ENCODE measurements at places on chromosomes 1 and 21.

DNA sequence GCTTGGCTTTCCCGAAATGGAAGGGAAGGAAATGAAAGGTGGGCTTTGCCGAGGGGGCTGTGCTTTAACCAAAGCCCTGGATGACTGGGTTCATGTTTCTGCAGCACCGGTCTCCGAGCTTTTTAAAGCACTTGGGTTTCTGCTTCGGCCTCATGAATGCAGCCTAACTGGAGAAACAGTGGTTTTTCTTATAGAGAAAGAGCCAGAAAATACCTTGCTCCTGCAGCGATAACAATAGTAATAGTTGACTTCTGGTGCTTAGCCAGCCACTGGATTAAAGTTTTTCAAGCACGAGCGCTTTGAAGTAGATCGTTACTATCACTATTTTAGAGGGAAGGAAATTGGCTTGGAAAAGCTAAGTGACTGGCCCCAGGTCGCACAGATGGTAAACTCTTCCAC lies 500 bp upstream of the DOCK7 start:
- no peak for DNase-seq

DNA sequence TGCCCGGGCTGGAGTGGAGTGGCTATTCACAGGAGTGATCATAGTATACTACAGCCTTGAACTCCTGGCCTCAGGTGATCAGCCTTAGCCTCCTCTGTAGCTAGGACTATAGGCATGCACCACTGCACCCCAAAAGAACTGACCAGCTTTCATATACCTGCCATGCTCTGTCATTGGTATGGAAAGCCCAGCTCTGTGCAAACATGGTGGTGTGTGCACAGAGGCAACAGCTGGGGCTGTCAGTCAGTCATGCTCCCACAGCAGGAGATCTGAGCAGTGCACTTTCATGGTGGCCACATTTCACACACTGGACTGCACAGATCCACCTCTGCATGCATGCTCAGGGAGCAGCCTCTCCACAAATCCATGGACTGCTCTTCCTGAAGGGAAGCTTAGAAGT lies 8.8 kb upstream of the JAK1 start:
- no peak for DNase-seq

DNA sequence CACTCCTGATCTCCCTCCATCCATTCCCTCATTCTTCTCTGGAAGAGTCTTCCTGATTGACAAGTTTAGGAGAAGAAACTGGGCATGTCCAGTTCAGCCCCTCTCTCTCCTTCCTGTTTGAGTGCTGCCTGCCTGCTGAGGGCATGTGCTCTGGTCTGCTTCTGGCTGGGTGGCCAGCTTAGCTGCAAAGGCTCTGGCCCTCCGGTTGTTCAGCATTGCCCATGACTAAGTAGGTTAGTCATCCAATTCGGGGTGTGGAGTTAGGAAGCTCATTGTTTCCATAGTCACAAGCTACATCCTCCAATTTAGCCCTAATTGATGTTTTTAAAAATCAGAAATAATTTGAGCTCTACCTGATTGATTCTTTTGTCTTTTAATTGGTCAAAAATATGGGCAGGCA lies 25.6 kb upstream of the PLA2G2E start:
- no peak for DNase-seq

GRCh38 chr1:237237721-237238120 lies 195.7 kb downstream of the RYR2 start:
- DNase-seq = no peak

DNA sequence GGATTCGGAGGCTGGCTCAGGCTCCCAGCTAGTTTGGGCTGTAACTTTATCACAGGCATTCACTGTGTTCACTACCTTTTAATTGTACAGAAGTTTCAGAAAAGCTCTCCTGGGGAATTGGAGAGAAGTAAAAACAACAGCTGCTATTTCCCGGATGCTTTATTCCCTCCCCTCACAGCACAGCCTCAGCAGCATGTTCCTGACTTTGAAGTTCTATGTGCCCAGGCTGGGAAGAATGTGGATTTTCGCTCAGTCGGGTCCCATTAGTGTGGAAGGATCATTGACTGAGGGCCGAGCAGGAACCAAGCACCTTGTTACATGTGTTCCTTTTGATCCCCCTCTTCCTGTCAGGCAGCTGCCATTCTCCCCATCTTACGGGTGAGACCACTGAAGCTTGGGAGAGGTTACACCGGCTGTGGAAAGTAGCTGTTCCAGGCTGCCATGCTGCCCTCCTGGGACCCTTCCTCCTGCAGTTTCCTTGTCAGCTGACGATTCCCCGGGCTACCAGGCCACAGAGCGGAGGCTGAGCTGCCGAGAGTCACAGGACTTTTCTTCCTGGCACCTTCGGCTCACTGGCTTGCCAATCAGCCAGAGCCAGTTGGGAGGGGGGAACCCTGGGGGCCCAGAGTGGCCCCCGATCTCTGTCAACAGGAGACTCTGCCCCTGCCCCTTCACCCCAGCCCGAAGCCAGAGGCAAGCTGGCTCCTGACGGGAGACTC lies 223.1 kb upstream of the TMEM51 start:
- no peak for DNase-seq

DNA sequence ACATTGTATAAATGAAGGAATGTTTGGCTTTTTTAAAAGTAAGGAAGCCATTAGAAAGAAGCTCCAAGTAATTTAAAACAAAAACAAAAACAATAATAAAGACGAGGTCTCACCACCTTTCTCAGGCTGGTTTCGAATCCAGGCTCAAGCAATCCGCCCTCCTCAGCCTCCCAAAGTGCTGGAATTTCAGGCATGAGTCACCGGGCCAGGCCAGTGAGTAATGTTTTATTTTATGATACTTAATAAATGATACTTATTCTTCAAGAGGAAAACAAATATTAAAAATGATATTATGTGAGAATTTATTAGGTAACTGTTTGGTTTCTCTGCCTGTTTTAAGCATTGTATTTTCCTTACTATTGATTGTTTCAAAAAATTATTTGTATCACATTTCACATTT lies 201.4 kb upstream of the BRINP3 start:
- DNase-seq = no peak

- DNase-seq = no peak
Measured at GRCh38 chr1:201597551-201598230, 58.8 kb downstream of the NAV1 start.

Data from activated T-cell treated with anti-CD3 and anti-CD28 coated beads, Interleukin-2, amount 50 U/mL, for 48 hours (primary cell).